Myocyte (in vitro differentiated cells): ENCODE measurements at places on chromosomes 7 and 10. TPM values are rescaled to one million over a fixed set of nuclear protein-coding genes. Genes with fewer than 3 reads are reported as not detected.

Gene TIAL1
- total RNA-seq = 44.5 and 50.0 TPM in 2 replicates

Gene PLAC9
- total RNA-seq = 0.43 TPM in 1 of 2 replicates, not detected in the other

DNA sequence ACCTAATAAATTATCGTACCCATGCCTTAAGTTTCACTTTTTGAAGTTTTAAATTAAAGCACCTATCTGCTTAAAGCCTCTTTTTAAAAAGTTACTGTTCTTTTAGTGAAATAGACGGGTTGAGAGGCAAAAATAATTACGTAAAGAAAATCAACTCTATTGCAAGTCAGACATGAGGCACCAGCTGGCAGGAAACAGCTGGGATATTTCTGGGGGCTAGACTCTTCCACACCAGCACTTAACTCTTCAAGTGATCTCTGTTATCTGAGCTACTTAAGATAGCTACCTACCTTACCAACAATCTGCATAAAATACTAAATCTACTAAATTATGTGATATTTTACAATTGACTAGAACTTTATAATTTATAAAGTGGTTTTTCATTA, 35.8 kb downstream of the GBF1 start:
- peak; percentile 87 for DNase-seq

- peak; percentile 76 for DNase-seq
These were observed 18.7 kb upstream of the ARHGAP12 start for GRCh38 chr10:31947144-31947926.

- no peak for DNase-seq
These were observed 67.9 kb downstream of the ZNF680 start for GRCh38 chr7:64494912-64495461.
